Muscle of arm (tissue), 14 donors: ENCODE measurements at places on chromosomes 6 and 20.

- no peak for DNase-seq
Observed at GRCh38 chr6:9404351-9405146, 969.2 kb upstream of the SLC35B3 start.

DNA sequence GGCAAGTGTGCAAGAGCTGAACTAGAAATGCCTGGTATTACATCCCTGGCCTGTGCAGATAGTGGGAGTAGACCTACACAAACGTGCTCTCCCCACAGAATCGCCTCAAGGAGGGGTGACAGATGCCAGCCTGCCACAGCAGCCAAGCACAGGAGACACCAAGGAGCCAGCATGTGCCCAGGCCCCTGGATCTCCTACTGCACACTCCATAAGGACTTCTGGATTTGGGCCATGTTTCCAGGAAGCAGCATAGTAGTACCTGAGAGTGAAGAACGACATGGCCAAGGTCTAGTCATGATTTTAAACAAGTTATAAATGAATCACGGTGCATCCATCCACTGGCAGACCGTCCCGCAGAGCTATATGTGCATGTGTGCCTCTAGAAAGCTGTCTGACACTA lies 232.2 kb downstream of the SYNDIG1 start:
- no peak for DNase-seq

DNA sequence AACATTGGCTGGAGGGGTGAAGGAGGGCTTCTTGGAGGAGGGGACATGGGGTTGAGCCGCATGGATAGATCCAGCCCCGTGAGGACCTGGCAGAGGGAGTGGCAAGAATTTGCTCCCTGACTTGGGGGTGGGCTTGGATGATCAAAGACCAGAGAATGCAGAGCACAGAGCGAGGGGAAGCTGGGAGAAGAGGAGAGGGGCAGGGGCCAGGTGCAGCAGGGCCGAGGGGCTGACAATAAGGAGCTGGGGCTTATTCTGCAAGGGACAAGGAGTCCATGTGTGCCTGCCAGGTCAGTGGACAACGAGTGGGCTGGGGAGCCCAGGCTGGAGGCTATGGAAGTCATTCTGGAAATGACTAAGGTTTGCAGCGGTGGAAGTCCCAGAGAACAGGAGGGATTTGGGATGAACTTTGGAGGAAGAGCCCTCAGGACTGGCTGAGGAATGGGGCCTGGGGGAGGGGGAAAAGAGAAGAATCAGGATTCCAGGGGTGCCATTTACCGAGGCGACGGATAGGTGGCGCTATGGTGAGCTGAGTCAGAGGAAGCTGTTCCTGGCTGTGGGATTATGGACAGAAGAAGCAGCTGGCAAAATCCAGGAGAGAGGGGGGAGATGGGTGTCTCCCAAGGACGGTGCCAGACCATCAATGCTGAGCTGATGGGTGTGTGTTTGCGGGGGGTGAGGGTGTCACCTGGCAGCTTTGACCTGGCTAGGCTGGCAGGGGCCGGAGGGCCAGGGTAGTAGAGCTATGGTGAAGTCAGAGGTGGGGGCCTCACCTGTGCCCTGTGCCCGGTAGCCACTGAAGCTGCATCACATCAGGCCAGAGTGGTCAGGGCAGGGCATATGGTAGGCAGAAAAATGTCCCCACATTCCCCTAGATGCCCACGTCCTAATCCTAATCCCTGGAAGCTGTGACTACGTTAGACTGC lies 7.8 kb downstream of the KCNG1 start:
- peak; percentile 24 for DNase-seq

GRCh38 chr6:53831936-53832660 lies 37.3 kb downstream of the LRRC1 start:
- DNase-seq = no peak

DNA sequence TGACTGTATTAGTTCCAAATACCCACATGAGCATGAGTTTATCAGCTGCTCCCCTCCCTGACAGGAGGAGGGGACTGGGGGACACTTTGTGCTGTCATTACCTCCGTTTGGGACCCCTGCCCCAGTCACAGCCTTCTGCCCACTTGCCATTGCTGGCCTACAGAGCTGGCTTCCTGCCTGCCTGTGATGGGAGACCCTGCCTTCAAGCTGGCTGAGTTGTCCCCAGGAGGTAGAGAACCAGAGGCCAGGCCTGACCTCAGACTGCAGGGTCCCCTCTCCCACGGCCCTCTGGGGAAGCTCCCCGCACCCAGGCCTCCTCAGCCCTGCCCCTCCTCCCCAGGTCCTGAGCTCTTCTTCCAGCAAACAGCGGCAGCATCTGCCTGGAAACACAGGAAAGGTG lies 105.5 kb downstream of the JPH2 start:
- no peak for DNase-seq

DNA sequence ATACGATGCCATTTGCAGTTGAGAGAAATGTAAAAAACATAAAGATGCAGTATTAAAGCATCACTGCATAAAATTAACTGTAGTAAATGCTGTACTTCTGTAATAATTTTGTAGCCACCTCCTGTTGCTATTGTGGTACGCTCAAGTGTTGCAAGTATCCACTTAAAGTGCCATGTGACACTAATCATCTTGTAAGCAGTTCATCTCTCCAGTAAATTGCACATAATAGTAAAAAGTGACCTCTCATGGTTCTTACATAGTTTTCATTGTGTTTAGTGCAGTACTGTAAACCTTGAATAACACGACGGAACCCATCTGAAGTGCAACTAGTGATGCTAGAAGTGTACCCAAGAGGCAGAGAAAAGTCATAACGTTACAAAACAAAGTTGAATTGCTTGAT lies 190.1 kb upstream of the VGLL2 start:
- no peak for DNase-seq

DNA sequence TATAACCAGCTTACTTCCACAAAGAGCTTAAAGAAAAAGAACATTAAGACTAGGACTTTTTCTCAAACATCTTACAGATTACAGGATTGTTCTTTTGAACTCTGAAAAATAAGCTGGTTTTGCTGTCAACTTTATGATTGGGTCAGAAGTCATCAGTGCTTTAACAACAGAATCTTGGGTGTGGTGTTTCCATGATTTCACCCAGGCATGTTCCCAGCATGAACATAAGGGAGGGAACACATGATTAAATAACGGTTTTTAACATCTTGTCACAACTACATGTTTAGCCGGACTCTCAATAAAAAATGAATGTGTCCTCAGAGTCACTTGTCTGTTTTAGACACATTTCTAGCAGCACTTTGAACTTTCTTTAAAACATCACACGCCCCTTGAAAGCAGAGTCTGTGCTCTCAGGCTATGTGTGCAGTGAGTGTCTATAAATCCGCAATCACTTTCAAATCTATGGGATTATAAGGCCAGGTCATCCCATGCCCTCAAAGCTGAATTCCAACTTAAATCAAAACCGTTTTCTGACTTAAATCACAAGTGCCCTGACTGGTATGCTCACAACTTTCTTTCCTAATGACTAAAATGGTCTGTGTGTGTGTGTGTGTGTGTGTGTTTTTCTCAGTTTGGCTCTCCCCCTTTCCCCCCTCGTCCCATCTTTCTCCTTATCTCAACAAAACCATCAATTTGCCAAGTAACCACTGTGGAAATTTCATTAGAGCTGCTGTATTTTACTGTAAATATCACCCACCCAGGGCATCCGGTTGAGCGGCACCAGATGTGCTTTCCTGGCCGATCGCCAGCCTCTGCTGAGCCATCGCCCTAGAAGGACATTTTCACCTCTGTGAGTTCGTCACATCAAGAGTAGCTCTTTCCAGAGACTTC lies 216.8 kb upstream of the DTNBP1 start:
- DNase-seq = no peak

DNA sequence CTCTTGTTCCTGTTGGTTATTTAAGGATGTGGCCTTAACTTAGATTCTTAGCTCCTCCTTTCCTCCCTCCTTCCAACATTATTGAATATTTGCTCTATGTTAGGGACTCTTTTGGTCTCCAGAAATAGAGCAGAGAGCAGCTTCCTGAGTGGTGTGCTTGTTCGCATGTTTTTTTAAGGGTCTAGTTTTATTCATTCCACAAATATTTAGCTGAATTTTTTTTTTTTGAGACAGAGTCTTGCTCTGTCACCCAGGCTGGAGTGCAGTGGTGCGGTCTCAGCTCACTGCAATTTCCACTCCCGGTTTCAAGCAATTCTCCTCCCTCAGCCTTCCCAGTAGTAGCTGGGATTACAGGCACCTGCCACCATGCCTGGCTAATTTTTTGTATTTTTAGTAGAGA lies 169.2 kb downstream of the ZFAND3 start:
- no peak for DNase-seq

DNA sequence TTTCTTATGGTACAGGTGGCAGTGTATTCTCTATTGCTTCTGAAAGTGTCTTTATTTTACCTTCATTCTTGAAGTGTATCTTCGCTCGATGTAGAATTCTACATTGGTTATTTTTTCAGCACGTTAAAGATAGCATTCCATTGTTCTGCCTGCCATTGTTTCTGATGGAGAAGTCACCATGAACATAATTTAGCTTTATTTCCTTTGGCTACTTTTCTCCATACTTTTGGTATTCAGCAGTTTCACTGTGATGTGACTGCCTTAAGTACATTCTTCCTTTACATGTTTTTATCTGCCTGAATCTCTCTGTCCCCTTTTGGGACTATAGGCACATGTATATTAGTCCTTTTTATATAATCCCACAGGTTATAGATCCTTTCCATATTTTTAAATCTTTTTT lies 19.0 kb downstream of the ZNF133 start:
- no peak for DNase-seq

DNA sequence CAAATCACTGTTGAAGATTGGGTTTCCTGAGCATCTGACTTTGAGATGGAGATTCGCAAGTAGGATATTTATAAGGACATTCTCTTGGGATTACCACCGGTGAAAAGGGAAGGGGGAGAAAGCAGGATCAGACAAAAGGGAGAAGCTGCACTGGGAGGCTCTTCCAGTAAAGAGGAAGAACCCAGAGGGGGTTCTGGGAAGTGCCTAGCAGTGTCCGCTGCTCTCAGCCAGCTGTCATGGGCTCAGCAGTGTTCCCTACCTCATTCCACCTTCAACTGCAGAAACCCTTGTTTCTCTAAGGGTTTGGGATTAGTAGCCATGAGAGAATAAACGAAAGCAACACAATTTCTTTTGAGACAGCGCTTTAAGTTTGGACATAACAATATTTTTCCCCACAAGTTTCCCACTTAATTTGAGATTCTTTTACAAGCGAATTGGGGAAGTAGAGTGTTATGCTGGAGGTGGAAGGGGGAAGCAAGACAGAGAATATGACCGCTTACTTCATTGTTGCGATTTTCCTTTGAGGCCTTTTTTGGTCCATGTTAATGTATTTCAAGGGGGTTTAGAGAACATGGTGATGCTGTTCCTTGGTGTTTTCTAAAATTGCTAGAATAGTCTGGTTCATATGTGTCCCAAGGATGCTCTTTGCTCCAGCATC lies 154.5 kb upstream of the SCGN start:
- no peak for DNase-seq

- no peak for DNase-seq
Observed at GRCh38 chr6:110448846-110449540, 27.4 kb downstream of the SLC22A16 start.

DNA sequence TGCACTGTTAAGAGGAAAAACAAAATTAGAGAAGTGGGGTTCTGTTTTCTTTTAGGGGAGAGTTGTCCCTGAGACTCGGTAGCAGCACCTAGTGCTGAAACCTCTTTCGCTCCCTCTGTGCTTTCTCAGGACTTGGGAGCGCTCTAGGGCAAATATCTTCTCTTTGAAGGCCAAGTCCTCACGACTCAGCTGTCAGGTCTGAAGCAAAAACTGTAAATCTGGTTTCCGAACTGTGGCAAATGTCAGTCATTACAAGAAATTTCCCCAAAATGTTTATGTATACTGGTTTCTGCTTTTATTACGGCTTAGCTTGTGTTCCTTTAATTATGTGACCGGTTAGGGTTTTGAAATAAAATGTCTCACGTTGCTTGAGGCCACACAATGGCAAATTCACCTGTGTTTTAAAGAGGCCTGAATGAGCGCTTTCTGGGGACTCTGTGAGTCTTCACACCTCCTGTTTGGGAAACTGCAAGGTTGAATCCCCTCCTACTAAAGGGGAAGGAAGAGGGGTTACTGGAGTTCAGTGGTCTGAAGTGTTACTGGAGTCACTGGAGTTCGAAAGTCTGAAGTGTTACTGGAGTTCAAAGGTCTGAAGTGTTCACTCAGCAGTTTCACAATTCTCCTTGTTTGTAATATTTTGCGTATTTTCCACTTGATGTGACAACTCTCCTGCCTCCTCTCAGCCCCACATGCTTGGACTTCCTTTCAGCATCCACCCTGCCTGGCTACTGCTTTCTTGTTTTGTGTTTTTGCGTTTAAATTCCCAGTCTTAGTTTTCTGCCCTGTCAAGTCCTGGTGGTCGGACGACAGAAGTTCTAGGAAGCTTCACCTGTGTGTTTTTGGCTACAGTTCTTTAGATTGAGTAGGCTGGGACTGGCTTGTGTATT lies 1.6 kb downstream of the SMPDL3A start:
- no peak for DNase-seq

- DNase-seq = no peak
Observed at GRCh38 chr20:7843613-7844012, 96.6 kb downstream of the HAO1 start.

DNA sequence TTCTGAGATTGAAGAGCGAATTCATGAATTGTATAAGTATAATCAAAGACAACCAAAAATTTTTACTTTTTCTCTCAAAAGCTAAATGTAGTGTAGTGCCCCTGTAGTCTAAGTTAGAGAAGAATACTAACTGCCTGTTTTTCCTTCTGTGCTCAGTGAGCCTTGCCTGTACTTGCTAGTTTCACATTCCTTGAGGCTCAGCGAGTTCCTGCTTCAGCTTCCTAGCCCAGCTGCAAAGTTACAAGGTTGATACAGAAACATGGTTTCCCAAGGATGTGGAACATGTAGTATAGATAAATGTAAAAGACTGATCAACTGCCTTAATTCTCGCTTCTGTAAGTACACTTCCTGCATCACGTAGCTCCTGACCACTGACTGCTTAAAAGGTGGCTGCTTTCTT lies 33.1 kb upstream of the SEC63 start:
- DNase-seq = no peak

DNA sequence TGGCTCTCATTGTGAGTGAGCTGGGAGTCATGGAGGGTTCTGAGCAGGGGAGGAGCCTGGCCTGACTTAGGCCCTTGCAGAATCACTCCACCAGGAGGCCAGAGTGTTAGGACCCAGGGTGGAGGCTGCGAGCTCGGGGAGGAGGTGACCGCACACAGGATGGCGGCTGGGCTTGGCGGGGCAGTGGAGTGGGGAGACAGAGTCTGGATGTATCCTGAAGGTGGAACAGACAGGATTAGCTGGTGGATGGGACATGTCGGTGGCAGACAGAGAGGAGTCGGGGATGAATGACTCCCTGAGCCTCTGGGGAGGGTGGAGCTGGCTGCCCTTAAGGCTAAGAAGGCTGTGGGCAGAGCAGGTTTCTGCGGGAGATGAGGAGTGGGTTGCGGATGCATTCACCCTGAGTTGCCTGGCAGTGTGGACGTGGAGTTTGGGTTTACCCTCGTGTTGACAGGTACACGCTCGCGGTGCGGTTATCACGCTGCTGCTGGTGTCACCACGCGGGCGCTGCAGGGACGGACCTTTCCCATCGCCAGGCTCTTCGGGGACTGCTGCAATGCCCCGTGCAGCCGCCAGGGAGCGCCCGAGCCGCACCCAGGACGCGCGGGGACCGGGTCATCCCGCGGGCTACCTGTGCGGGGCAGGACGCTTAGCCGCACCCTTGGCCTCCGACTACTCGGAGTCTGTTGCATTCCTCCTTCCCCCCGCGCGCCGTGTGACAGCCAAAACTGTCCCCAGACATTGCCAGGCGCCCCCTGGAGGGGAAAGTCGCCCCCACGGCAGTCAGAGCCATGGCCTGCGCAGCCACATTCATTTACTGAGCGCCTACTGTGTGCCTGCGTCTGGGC lies 43.0 kb upstream of the PTGIS start:
- no peak for DNase-seq
